ENCODE measurements at places on chromosomes 2 and 18.

DNA sequence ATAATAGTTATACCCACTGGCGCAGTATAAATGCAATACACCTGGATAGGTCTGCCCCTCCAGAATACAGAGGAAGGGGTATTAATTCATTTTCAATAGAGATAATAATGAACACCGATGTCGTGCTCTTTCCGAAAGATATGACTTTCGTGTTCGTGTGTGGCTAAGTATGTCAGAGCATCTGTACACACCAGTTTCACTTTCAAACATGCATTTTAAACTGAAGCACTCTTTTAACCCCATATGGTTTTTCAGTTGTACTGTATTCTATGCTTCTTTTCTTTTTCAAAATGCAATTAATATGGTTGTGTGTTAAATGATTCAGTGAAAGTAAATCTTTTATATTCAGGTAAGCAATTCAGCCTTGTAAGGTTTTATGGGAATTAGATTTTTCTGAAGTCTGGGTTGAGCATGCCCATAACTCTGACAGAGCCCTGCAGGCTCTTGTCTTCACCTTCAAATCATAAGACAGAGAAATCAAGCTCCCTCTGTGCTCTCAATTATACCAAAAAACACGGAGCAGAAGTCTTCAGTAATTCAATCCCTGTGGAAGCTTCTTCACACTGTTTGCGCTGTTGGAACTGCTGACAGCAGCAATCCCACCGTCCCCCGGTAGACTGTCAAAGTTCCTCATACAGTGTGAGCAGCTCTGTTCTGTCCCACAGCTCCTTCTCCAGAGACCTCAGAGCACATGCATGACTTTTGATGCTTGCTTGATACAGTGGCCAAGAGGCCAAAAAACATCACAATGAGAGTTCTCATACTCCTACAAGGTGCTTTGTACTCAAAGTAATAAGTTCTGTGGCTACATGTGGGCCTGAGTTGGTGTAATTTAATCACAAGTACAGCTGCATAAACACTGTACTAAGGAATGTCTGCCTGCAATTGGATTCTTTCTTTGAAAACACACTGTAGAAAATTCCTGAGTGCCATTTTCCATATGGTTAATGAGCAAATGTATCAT lies 186.8 kb downstream of the ZNF521 start:
- DNase-seq: no peak

DNA sequence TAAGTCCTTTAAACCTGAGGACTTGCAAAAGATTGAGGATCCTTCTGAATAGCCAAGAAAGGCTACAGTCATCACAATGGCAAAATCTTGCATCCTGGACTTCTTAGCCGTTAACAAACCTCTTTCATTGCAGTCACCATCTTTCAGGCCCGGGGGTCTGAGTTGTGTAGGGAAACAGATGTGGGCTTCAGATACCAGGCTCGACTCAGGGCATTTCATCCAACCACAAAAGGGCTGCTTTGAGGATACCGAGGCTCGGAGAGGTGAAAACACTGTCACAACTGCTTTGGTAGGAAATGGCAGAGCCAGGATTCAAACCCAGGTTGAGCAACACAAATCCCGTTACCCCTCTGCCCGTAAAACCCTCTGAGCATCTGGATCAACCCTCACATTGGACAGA lies 147.4 kb downstream of the TFCP2L1 start:
- no peak for DNase-seq

- DNase-seq: no peak
Observed at GRCh38 chr2:120132691-120133090, 90.5 kb downstream of the TMEM185B start.

GRCh38 chr2:175017618-175018414 lies 12.6 kb upstream of the CHN1 start:
- DNase-seq: no peak

DNA sequence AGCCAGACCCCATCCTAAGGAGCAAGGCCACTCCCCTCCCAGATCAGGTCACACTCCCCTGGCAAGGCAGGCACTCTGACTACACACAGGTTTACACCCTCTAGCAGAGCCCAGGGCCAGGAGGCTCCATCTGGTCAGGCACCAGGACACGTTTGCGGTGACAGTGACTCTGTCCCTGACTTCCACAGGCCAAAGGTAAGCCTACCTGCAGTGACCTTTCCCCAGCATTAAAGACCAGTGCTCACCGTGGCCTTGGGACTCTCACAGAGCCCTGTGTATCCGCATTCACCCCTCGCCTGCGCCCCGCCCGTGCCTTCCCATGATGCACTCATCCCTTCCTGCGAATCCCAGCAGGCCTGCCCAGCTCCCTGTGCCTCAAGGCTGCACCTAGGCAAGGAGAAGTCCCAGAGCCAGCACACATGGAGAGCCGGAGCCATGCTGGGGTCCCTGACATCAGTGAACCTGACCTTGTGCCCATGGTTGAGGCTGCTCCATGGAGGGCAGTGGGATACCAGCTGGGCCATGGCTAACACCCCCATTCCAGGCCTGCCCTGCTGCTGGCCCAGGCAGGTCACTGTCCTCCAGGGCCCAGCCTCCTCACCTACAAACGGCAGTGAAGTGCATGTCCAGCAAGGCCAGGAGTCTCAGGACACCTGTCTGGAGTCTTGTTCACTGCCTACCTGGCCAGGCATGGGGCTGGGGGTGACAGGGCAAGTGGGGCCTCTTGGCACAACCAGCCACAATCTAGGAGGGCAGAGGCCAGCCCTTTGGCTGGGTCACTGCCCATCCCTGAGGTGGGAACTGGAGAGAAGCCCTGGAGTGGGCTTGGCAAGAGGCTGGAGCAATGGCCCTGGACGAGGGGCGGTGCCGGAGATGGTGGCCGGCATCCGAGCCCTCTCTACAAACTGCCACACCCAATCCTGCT lies 3.0 kb downstream of the NEURL3 start:
- DNase-seq: no peak

- no peak for DNase-seq
Observed at GRCh38 chr2:232839411-232840079, 30.5 kb upstream of the SNORC start.

GRCh38 chr18:46273861-46274260 lies 169.7 kb downstream of the HAUS1 start:
- DNase-seq: no peak

DNA sequence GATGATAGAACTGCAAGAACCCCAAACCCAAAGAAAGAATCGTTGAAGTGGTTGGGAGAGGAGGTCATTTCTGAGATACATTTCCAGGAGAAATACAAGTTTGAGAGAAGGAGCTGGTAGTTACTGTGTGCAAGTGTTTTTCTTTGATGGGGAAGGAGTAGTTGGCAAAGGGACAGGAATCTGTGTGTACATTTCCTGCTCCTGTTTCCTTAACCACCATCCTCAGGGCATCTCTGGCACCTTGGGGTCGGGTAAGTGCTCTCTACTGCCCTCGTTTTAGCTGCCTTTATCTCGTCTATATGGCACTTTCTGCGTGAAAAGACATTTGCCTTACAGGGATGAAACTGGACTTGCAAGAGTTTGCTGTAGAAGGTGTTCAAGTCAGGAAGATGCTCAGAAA lies 27.3 kb downstream of the CDC42EP3 start:
- DNase-seq: no peak

- no peak for DNase-seq
Observed at GRCh38 chr18:80180778-80181564, 66.3 kb downstream of the PARD6G start.

- no peak for DNase-seq
Observed at GRCh38 chr18:8121101-8121500, 488.1 kb upstream of the RAB12 start.

- DNase-seq: no peak
Observed at GRCh38 chr18:74895686-74896085, 298.0 kb downstream of the ZNF407 start.

- DNase-seq: no peak
Observed at GRCh38 chr2:46009315-46009714, 287.9 kb upstream of the EPAS1 start.

- no peak for DNase-seq
Observed at GRCh38 chr2:42029171-42029570, 18.6 kb upstream of the PKDCC start.

DNA sequence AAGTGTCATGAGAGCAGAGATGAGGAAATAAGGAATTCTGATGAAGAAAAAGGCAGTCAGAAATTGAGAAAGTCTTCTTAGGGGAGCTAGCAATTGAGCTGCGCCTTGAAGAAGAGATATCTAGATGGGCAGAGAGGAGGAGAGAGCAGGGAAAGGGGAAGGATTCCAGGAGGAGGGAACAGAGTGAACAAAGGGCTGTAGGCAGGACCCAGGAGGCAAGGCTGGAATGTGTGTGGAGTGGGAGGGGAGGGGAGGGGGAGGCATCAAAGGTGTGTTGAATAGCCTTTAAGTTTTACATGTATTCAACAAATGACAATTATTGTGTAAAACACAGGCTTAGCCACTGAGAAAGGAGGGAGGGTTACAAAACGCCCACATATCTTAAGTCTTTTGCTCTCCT lies 164.5 kb downstream of the TDRD15 start:
- DNase-seq: no peak

GRCh38 chr2:72118386-72118785 lies 29.3 kb downstream of the CYP26B1 start:
- DNase-seq: no peak

Measured in stimulated activated CD4-positive, alpha-beta T cell treated with anti-CD3 and anti-CD28 coated beads, TNF-alpha, amount 100 ng/mL, for 48 hours (primary cell).